Thoracic aorta (tissue), 2 donors: ENCODE measurements at places on chromosomes 1 and 21.

DNA sequence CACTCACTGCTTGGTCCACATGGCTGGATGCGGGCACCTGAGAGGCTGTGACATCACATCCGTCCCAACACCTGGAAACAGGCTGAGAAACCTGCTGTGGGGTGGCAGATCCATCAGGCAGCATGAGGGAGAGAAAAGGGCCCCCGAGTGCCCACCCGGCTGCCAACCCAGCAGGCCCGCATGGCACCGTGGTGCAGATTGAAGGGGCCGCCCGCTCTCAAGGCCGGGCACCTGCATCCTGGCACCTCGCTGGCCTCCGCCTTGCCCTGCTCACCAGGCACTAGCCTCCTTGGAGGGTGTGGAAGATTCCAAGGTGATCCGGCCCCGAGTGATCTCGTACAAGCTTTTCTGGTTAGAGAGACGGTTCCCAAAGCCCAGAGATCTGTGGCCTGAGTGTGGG is 110.5 kb downstream of the PRDM16 start:
- H3K4me3 ChIP-seq: no peak overlapping the region
- no peak overlapping the region for H3K27ac ChIP-seq
- H3K36me3 ChIP-seq: no peaks in the 10 kb centered on the region

DNA sequence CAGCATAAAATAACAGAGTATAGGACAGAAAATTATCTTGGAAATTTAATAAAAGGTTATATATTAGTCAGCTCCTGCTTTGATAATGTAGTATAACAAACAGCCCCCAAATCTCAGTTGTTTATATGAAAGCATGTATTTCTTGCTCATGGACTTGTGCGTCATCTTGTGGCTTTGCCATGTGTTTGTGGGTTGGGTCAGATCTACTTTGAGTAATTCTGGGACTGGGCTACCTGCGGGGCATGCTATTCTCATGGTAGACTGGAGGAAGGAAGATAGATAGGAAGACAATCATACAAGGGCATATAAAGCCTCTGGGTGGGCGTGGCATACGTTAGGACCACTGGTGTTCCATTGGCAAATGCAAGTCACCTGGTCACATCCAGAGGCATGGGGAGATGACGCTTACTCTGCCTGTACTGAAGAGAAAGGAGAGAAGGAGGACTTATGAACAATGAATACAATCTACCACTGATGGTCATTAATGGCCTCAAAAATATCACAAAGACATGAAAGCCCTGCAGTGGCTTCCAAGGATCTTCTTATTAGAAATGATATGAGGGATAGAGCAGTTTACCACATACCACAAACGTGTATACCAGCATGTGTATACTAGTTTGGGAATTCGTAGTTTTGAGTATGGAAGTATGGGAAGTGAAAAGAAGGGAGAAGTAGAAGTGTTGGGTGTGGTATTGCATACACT is 267.0 kb downstream of the DISC1 start:
- H3K27me3 ChIP-seq: no peaks in the 10 kb centered on the region
- no peaks in the 10 kb centered on the region for H3K4me1 ChIP-seq
- H3K27ac ChIP-seq: no peak overlapping the region
- no peak for DNase-seq
- H3K4me3 ChIP-seq: no peak overlapping the region
- H3K36me3 ChIP-seq: no peaks in the 10 kb centered on the region

DNA sequence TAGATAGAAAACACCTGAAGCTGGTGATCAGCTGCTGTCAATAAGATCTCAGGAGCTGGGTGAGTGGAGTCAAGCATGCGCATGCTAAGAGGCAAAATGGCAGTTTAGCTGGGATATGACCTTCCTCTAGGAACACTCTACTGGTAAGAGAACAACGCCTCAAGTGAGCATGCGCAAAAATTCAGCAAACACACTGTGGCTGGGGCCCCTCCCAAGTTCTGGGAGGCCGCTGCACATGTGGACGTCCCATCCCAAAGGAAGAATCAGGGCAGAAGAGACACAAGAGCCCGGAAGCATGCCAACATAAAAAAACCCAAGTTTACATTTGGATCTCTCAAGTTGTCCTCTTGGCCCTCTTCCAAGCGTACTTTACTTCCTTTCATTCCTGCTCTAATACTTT is 126.3 kb upstream of the F3 start:
- H3K36me3 ChIP-seq: no peaks in the 10 kb centered on the region
- H3K4me1 ChIP-seq: no peaks in the 10 kb centered on the region
- no peak for DNase-seq
- H3K4me3 ChIP-seq: no peak overlapping the region
- H3K27me3 ChIP-seq: no peaks in the 10 kb centered on the region

DNA sequence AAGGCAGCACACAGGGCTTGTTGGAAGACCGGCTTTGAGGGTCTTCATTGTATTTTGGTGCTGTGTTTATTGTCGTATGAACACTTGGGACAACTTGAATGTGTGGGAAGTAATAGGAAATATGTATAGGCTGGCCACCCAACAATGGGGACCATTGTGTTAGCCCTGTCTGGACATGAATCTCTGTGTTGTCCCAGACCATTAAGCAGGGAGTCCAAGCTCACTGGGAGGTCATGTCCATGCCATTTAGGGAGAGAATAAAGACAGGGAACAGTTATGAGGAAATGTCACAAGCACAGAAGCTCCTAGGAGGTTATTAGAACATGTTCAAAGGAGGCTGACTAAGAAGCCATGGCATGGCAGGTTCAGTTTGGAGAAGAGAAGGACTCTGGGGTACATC is 266.1 kb downstream of the KIF26B start:
- no peak overlapping the region for H3K27ac ChIP-seq
- no peaks in the 10 kb centered on the region for H3K27me3 ChIP-seq
- no peak for DNase-seq
- H3K4me1 ChIP-seq: no peaks in the 10 kb centered on the region
